ENCODE measurements at places on chromosomes 5 and 9.

- DNase-seq: no peak
- no peaks in the 10 kb centered on the region for H3K36me3 ChIP-seq
- no peak overlapping the region for H3K4me3 ChIP-seq
- H3K27ac ChIP-seq: no peak overlapping the region
- no peaks in the 10 kb centered on the region for H3K27me3 ChIP-seq
Measured at GRCh38 chr9:133953976-133954709, 38.0 kb downstream of the VAV2 start.

- no peaks in the 10 kb centered on the region for H3K27me3 ChIP-seq
- no peaks in the 10 kb centered on the region for H3K4me1 ChIP-seq
- peak; percentile 76 for DNase-seq
- H3K4me3 ChIP-seq: no peak overlapping the region
- no peaks in the 10 kb centered on the region for H3K36me3 ChIP-seq
- no peak overlapping the region for H3K27ac ChIP-seq
Measured at GRCh38 chr9:127021664-127022363, 100.6 kb downstream of the ANGPTL2 start.

GRCh38 chr9:92159058-92159457 lies 43.8 kb upstream of the SPTLC1 start:
- H3K4me1 ChIP-seq: peaks cover 5% of the 10 kb centered on the region
- no peak overlapping the region for H3K4me3 ChIP-seq
- no peaks in the 10 kb centered on the region for H3K27me3 ChIP-seq
- no peak overlapping the region for H3K27ac ChIP-seq
- H3K36me3 ChIP-seq: no peaks in the 10 kb centered on the region
- DNase-seq: no peak

GRCh38 chr5:142356349-142356715 lies 31.5 kb upstream of the SPRY4 start:
- peak overlapping the region; percentile 63 for H3K4me3 ChIP-seq
- DNase-seq: peak; percentile 93
- H3K27ac ChIP-seq: peak overlapping the region; percentile 92
- H3K4me1 ChIP-seq: peaks cover 6% of the 10 kb centered on the region
- H3K36me3 ChIP-seq: no peaks in the 10 kb centered on the region

GRCh38 chr5:168793841-168794837 lies 215.0 kb upstream of the PANK3 start:
- H3K27me3 ChIP-seq: no peaks in the 10 kb centered on the region
- H3K4me1 ChIP-seq: peaks cover 2% of the 10 kb centered on the region
- no peaks in the 10 kb centered on the region for H3K36me3 ChIP-seq
- DNase-seq: peak; percentile 30
- no peak overlapping the region for H3K4me3 ChIP-seq

DNA sequence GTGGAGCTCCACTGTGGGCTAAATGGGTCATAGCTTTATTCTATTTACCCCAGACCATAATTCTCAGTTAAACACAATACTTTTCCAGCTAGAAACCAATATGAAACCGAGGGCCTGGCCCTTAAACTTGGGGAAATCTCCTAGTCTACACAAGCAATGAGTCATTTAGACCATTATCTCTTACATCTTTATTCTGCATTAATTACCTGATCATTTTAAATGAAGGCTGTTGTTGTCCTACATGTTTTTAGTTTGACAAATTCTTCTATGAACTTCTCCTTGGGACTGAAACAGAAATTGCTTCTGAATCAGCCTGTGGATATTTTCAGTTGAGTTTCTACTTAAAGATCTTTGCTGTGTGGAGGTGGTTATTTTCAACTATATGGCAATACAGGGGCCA lies 37.9 kb downstream of the RAI14 start:
- H3K4me3 ChIP-seq: peak overlapping the region; percentile 64
- H3K27ac ChIP-seq: no peak overlapping the region
- DNase-seq: no peak
- no peaks in the 10 kb centered on the region for H3K27me3 ChIP-seq
- peaks cover 31% of the 10 kb centered on the region for H3K36me3 ChIP-seq

- peak; percentile 75 for DNase-seq
- H3K27ac ChIP-seq: no peak overlapping the region
- no peaks in the 10 kb centered on the region for H3K36me3 ChIP-seq
- no peak overlapping the region for H3K4me3 ChIP-seq
- H3K27me3 ChIP-seq: no peaks in the 10 kb centered on the region
- peaks cover 1% of the 10 kb centered on the region for H3K4me1 ChIP-seq
Measured at GRCh38 chr5:95723632-95724369, 7.3 kb upstream of the RHOBTB3 start.

DNA sequence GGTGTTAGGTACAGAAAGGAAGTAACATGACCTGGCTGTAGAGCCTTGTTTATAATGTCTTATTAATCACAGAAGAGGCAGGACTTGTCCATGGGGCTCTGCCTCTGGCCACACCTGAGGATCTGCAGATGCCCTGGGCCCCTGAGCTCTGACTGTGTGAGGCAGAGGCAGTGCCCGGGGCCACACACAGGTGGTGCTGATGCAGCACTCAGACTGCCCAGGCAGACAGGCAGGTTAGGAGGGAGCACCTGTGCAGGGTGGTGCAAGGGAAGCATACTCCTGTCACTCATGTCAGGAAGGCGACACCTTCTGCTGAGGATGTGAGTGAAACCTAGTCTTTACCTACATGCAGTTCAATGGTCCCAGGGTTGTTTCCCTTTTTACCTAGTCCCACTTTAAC lies 88.7 kb downstream of the CFAP90 start:
- H3K27me3 ChIP-seq: peaks cover 3% of the 10 kb centered on the region
- peaks cover 4% of the 10 kb centered on the region for H3K4me1 ChIP-seq
- no peaks in the 10 kb centered on the region for H3K36me3 ChIP-seq
- no peak for DNase-seq
- no peak overlapping the region for H3K4me3 ChIP-seq

DNA sequence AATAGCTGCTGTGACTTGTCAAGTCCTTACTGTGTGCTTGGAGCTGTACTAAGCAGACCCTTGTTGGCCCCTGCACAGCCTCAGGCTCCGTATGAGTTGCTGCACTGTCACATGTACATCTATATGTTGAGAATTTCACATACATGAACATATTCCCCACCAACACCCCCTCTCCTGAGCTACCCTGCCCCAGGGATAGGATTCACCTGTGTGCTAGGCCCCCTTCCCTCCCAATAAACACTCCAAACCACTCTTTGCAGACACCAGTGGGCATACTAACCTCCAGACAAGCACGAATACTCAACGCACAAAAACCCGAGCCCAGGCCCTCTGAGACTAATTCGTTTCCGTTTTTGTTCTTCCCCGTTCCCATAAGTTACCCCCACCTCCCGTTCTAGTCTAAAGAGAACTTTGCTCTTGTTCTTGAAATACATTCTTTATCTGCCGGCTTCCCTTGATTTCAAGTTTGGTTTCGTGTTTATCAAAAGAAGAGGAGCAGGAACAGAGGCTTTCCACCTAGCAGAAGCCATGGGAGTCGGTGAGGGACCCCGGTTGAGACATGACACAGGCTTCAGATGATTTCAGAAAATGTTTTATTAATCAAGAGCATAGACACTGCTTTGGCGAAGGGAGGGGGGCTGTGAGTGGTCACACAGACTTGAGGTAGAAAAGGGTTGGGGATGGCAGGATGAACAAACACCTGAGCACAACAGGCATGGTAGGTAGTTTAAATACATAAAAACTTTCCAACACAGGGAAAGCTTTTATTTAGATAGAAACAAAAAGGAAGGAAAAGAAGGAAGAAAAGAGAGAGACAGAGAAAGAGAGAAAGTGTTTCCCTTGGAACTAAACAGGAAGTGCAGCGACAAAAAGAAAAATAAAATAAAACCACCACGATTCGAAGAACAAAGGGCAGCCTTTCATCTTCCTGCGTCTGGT lies 3.4 kb downstream of the HAND1 start:
- no peak overlapping the region for H3K27ac ChIP-seq
- peaks cover 92% of the 10 kb centered on the region for H3K27me3 ChIP-seq
- DNase-seq: no peak

GRCh38 chr5:57716661-57717060 lies 234.1 kb upstream of the ACTBL2 start:
- no peak overlapping the region for H3K27ac ChIP-seq
- no peak for DNase-seq
- peaks cover 3% of the 10 kb centered on the region for H3K4me1 ChIP-seq
- H3K27me3 ChIP-seq: no peaks in the 10 kb centered on the region

GRCh38 chr9:121542025-121542424 lies 42.4 kb upstream of the GGTA1 start:
- peaks cover 5% of the 10 kb centered on the region for H3K4me1 ChIP-seq
- H3K27me3 ChIP-seq: peaks cover 12% of the 10 kb centered on the region
- H3K4me3 ChIP-seq: no peak overlapping the region
- DNase-seq: no peak
- no peak overlapping the region for H3K27ac ChIP-seq
- no peaks in the 10 kb centered on the region for H3K36me3 ChIP-seq

DNA sequence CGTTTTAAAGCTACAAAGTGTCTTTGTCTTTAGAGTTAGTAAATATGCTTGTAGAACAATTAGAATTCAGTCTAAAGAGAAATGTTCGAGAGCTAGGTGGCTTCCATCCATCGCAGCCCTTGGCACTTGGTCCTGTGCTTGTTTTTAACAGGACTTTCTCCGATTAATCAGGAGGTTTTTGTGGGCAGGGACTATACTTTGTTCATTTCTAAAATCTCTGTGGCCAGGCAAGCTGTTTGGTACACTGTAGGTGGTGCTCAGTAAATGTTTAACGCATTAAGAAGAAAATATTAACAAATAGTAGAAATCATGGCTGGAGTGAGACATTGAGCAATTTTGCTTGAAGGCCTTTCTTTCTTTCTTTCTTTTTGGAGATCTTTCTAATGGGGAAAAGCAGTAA lies 20.8 kb downstream of the AGXT2 start:
- peaks cover 3% of the 10 kb centered on the region for H3K27me3 ChIP-seq
- H3K4me3 ChIP-seq: no peak overlapping the region
- H3K27ac ChIP-seq: no peak overlapping the region
- no peaks in the 10 kb centered on the region for H3K36me3 ChIP-seq
- no peak for DNase-seq

- no peak for DNase-seq
- H3K27me3 ChIP-seq: no peaks in the 10 kb centered on the region
- H3K4me3 ChIP-seq: no peak overlapping the region
- no peaks in the 10 kb centered on the region for H3K36me3 ChIP-seq
- H3K4me1 ChIP-seq: peaks cover 9% of the 10 kb centered on the region
- H3K27ac ChIP-seq: no peak overlapping the region
Measured at GRCh38 chr5:136763548-136763947, 398.2 kb upstream of the TRPC7 start.

- no peak overlapping the region for H3K4me3 ChIP-seq
- DNase-seq: no peak
- H3K27me3 ChIP-seq: peaks cover 43% of the 10 kb centered on the region
- no peak overlapping the region for H3K27ac ChIP-seq
Measured at GRCh38 chr5:79730564-79730963, 40.9 kb downstream of the CMYA5 start.

DNA sequence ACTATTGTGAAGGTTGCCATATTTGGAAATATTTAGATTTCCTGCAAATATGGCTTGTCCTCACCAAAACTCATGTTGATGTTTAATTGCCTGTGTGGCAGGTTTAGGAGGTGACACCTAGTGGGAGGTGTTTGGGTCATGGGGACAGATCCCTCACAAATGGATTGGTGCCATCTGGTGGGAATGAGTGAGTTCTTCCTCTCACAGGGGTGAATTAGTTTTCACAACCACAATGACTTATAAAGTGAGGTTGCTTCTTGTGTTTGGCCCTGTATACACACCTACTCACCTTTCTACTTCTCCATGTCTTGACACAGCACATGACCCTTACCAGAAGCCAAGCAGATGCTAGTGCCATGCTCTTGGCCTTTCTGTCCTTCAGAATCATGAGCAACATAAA lies 41.1 kb downstream of the ISOC1 start:
- H3K36me3 ChIP-seq: no peaks in the 10 kb centered on the region
- H3K27me3 ChIP-seq: no peaks in the 10 kb centered on the region

Data from mesenchymal stem cell (in vitro differentiated cells and primary cell).